ENCODE measurements at places on chromosomes 1 and 21.

GRCh38 chr1:31387612-31388011 lies 14.7 kb upstream of the FABP3 start:
- no peak for DNase-seq

- DNase-seq = no peak
These were observed 17.2 kb upstream of the NPHP4 start for GRCh38 chr1:6009120-6010040.

GRCh38 chr1:27435566-27436203 lies 43.3 kb downstream of the GPR3 start:
- no peak for DNase-seq

- peak; percentile 32 for DNase-seq
These were observed 46.3 kb upstream of the VANGL1 start for GRCh38 chr1:115595279-115596079.

- no peak for DNase-seq
These were observed 145.2 kb upstream of the SNX7 start for GRCh38 chr1:98516306-98516705.

GRCh38 chr1:10642403-10643080 lies 153.9 kb downstream of the CASZ1 start:
- no peak for DNase-seq

- no peak for DNase-seq
These were observed 13.2 kb downstream of the CAPN2 start for GRCh38 chr1:223725578-223725977.

DNA sequence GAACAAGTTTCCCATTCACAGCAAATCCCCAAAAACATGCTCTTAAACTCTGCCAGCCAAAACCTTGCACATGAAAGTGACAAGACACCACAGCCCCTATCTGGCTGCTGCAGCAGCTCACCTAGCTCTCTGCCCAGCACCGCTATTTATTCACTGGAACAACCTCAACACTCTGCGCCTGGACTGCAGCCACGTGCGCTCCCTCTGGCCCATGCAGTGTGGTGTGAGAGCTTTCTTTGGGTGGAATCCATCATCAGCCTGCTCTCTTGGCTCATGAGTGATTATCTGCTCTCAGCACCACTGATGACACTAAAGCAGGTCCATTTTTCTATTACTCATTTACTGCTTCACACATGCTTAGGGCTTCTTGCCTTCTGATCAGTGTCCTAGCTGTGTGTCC lies 11.4 kb downstream of the KCNJ6 start:
- DNase-seq = no peak

GRCh38 chr1:231678011-231678432 lies 51.4 kb downstream of the DISC1 start:
- DNase-seq = no peak

DNA sequence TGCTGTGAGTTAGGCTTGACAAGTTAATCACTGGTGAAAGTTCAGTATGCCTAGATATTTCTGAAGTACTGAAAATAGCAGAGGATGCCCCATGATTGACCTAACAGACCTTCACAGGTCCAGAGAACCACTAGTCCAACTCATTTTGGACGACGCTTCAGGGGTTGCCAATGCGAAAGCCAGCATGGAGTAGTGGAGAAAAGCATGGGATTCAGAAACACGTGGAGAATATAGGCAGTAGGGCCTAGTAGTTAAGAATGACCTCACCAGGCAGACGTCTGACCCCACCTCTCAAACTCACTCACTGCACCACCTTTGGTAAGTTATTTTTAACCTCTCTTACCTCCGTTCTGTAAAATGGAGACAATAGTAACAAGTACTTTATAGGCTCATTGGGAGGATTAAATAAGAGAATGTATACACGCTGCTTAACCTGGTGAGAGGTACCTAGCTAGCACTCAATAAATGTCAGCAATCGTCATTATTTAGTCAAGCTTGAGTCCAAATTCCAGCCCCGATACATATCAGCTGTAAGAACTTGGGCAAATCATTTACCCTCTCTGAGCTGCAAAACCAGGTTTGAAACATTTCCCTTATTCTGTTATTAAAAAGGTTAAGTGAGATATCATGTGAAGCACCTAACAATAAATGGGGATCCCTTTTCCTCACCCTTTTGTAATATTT lies 13.2 kb downstream of the PLPP3 start:
- no peak for DNase-seq

GRCh38 chr1:49606082-49606481 lies 417.7 kb downstream of the AGBL4 start:
- no peak for DNase-seq

Measured in stimulated activated naive CD4-positive, alpha-beta T cell treated with Interleukin-2 at 50 U/mL for 16 hours (primary cell).